Muscle of back (tissue), 13 donors: ENCODE measurements at places on chromosomes 3 and 15. TPM values are rescaled to one million over a fixed set of nuclear protein-coding genes. Genes with fewer than 3 reads are reported as not detected.

- no peak for DNase-seq
Measured at GRCh38 chr15:91150502-91151160, 50.6 kb downstream of the SV2B start.

STRA6 gene
- 1.4 TPM for polyA plus RNA-seq

DNA sequence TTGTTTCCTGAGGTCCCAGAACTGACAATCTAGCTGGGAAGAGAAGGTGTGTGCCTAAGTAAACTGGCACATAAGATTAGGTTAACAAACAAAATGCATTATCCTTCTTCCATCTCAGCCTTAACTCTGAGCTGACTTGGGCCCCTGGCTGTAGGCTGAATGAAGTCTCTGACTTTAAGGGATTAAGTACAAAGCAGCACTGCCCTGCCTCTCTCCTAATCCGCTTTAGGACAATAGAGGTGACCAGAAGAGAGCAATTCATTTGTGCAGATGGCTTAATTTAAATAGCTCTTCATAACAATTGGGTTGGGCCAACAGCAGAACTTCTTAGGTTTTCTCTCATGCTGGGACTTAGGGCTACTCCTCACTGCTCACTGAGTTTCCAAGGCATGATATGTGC lies 181.6 kb upstream of the SOX14 start:
- DNase-seq: no peak

DNA sequence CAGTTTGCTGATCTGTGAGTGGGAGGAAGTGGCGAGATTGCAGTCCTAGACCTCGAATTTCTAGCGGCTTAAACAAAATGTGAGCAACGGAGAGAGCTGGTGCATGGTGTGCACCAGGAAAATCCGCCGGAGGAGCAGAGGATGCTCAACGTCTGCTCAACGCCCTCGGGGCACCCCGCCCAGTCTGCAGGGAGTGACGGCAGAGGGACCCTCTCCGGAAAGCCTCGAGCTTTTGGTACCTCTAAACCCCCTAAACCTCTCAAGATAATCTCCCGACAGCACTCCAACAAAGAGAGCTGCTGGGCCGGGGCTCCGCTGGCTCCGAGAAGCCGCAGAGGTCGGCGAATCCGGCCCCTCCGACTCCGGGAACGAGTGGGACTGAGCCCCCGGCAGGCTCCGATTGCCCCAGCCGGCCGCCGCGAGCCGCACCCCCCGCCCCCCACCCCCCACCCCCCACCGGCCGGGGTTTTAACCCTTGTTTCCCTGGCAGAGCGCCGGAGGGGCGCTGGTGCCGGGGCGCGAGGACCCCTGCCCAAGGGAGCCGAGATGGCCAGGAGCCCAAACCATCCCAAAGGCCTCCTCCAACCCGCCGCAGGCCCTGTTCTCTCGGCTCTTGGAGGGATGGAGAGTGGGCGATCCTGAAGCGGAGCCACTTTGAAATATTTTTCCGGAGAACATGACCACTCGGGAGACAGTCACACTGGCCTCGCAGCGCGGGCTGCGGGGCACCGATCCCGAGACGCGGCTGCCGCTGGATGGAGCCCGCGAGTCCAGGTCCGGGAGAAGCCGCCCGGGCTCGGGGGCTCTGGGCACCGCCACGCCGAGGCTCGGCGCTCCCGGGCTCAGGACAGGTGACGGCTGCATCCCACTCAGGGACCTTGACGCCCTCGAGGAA lies 1.5 kb downstream of the MEGF11 start:
- DNase-seq: no peak

DNA sequence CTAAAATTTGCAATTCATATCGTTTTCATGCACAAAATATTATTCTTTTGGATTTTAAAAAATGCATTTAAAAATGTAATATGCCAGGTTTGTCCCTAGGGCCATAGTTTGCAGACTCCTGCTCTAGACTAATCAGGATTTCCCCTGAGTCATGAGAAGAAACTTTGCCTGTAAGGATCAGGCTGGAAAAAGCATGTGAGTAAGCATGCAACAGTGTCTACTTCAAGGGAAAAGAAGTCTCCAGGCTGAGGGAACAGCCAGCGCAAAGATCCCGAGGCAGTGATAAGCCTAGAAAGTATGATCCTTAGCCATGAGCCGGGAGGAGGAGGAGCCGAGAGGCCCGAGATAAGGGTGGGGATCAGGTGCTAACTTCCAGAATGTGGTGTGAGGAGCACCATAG lies 382.8 kb upstream of the CFAP20DC start:
- DNase-seq: no peak

GRCh38 chr3:8529738-8530525 lies 28.3 kb downstream of the LMCD1 start:
- DNase-seq: no peak
